ENCODE measurements at places on chromosomes 1 and 21.

DNA sequence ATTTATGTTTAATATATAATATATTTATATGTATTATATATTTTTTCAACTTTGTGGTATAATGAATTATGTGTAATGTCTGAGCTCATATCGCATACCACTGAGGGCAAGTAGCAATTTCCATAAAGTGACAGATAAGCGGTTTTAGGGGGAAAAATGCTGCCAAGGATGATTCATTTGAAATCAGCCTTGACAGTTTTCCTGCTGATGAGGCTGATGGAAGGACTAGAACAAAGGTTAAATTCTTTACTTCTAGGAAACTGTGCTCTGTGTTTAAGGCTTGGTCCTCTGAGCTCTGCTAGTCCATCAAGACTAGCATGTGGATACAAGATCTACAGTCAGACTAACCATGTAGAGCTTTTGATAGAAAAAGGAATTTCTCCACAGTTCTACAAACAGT is 19.3 kb upstream of the DDAH1 start:
- no peak for DNase-seq

- no peak for DNase-seq
Observed at GRCh38 chr21:31334648-31335121, 9.4 kb downstream of the TIAM1 start.

DNA sequence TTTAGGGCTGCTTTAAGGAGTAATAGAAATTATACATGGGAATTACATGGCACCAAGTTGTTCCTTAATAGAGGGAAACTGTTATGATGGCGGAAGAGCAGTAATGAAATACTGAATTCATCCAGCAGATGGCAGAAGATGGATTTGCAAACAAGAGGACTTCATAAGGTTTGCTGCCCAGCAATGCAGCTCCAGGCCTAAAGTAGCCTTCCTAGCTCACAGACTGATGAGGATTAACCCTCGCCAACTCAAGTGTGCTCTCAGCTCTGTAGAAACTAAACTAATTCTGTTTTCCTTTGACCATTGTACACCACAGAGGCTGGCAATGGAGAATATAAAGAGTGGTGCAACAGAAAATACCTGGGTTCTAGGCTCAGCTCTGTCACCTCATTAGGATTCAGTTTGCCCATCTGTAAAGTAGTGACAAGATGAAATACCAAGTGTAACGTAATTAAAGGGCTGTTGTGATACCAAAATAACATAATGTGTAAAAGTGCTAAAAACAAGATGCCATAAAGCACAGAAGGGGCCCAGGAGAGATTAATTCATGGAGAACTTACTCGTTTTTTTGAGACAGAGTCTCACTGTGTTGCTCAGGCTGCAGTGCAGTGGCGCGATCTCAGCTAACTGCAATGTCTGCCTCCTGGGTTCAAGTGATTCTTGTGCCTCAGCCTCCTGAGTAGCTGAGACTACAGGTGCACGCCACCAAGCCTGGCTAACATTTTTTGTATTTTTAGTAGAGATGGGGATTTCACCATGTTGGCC is 102.4 kb upstream of the SERBP1 start:
- no peak for DNase-seq

DNA sequence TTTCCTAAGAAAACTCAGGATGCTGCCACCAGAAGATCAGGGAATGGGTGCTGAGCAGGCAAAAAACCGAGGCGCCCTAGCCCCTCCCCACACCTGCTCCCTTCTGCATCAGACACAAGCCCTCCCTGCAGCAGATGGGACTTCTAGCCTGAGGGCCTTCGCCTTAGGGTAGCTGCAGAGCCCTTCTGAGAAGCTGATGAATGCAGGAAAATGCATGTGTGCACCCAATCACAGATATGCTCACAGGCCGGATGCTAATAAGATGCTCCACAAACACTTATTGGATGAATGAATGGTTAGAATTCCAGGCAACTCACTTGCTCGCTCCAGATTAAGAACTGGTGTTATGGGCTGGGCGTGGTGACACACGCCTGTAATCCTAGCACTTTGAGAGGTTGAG is 6.8 kb upstream of the C1orf210 start:
- DNase-seq = no peak

DNA sequence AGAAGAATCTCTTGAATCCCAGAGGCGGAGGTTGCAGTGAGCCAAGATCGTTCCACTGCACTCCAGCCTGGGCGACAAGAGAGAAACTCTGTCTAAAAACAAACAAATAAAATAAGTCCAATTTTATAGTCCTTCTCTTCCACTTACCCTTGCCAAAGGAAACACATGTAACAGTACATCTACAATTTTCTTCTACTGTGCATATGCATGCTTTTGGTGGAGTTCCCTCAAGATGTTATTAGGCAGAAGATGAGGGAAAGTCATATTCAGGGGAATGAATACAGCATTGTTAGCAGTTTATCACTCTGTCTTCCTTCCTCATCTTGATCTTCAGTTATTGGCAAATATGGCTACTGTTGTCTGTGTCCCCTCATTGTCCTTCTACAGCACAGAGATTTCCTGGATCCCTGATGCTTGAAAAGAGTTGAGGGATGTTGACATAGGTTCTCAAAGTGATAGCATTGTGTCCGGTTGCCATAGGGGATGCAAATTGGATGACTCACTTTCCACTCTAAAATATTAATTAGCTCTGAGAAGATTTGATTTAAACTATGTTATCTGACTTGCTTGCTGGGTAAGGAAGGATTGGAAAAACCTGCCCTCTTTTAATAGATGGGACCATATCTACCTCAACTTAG is 1173.6 kb downstream of the KCNT2 start:
- no peak for DNase-seq

DNA sequence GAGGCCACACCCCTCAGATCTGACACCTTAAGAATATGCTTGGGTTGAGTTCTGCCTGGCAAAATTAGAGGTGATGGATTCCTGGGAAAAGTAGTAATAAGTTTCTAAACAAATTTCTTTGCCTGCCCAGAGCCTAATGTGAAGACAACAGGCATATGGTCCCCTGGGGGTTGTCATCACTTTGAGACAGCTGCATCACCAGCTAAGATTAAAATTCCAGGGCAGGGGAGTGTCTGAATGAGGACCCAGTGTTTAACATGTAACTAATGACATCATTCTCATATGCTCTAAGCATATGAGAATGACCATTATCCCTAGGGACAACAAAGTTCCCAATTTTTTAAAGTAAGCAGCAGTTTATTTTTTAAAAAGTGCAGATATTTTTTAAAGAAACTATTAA is 432.2 kb downstream of the PCP4 start:
- DNase-seq = no peak

DNA sequence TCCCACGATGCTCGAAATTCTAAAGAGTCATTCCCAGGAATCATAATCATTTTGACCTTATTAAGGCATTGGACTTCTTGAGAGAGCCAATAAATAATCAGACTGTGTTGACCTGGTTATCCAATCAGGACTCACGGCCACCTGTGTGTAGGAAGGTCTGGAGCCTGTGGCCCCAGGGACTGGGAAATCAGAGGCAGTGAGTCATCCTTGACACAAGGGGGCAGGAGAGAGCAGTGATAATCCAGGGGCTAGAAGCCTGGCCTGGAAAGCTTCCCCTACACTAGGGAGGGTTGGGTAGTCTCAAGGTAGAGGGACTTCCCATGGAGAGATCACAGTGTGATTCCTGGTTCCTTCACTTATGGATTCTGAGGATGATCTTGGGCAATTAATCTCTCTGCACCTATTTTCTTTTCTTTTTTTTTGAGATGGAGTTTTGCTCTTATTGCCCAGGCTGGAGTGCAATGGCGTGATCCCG is 4.7 kb downstream of the MR1 start:
- DNase-seq = peak; percentile 85

DNA sequence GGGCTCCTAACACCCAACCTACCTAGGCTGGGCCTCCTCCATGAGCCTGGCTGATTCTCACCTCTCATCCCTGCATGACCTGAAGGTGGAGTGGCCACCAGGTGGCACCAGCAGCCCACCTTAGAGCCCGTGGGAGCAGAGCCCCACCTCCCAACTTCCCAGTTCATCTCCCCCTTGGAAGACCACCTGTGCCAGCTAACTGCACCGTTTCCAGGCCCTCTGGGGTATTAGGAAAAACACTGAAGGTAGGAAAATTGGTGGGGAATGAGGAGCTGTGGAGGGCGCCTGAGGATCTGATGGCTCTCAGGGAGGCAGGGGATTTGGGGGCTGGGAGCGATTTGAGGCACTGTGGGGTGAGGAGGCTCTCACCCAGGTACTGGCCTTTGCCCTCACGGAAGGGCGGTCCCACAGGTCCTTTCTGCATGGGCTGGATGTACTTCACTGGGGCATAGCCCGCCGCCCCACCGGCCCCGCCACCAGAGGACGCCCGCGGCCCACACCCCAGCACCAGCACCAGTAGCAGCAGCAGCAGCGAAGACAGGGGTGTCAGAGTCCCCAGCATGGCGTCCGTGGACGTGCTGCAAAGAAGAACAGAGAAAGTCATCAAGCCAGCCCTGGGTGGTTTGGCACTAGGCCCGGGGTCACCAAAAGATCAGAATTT is 11.1 kb downstream of the ADPRS start:
- DNase-seq = peak; percentile 81

GRCh38 chr1:212700892-212701819 is 1.5 kb upstream of the BATF3 start:
- no peak for DNase-seq

DNA sequence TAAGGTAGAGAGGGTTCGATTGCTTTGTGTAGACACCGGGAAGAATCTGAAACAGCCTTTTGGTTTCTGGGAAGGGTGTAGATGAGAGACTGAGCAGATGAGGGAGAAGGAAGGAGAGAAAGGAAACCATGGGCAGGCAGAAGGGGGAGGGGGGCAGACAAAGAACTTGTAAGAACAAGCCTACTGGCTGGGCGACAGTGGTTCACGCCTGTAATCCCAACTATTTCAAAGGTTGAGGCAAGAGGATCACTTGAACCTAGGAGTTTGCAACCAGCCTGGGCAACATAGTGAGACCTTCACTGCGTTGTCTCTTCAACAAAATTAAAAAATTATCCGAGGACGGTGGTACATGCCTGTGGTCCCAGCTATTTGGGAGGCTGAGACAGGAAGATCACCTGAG is 106.2 kb downstream of the TM2D1 start:
- DNase-seq = no peak

DNA sequence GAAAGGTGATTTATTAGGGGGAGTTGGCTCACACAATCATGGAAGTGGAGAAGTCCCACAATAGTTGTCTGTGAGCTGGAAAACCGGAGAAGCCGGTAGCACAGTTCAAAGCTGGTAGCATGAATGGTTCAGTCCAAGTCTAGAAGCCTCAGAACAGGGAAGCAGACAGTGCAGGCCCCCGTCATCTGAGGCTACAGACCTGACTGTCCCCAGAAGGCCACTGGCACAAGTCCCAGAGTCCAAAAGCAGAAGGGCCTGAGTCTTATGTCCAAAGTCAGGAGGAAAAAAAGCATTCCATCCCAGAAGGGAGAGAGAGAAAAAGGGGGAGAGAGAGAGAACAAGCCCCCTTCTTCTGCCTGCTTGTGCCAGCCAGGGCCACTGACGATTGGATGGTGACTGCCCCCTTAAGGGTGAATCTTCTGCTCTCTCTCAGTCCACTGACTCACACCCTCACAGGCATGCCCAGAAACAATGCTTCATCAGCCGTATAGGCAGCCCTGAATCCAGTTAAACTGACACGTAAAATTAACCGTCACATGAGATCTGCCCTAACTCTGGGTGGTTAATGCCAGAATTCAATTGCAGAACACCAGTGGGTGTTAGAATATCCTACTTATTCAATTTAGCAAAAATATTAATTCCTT is 49.3 kb upstream of the POU2F1 start:
- no peak for DNase-seq

- no peak for DNase-seq
Observed at GRCh38 chr1:226627050-226627755, 78.6 kb downstream of the STUM start.

- no peak for DNase-seq
Observed at GRCh38 chr1:167797015-167797414, 75.2 kb downstream of the MPZL1 start.

DNA sequence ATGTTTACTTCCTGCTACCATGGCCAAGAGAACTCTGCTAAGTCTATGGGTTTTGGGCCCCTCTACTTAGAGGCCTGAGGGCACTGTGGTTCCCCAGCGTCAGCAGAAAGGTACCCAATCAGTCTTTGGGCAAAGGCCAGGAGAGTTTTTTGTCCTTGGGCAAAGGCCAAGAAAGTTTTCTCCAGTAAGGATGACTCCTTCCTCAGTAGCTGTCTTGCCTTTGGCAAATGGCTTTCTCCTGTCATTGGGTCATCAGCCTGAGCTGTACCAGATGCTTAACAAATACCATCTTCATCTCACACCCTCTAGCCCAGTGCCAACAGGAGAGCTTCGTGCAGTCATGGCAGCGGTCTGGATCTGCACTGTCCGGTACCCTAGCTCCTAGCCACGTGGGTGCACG is 199.3 kb upstream of the TMEM51 start:
- no peak for DNase-seq

- no peak for DNase-seq
Observed at GRCh38 chr1:219781491-219781890, 146.9 kb downstream of the SLC30A10 start.

DNA sequence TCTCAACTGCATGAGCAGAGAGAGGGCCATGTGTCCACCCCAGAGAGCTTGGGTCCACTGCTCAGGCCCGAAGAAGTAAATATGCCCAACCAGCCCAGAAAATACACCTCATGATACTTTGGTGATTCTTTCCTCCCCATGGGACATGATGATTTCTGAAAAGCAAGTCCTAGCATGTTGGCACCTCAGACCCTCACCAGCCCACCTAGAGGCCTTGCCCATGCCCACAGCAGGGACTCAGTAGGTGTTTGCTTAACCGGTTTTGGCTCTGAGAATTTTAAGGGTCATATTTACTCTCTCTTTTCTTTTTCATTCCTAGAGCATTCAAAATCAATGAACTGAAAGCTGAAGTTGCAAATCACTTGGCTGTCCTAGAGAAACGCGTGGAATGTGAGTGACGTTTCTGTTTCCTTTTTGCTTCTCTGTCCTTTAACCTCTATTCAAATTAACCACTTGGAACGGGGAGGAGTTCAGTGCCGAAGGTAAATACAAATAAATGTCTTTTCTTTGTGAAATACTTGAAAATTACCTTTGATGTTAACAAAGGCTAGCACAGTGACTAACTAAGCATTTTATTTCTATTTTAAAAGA is 79.7 kb downstream of the PDE9A start:
- DNase-seq = no peak

DNA sequence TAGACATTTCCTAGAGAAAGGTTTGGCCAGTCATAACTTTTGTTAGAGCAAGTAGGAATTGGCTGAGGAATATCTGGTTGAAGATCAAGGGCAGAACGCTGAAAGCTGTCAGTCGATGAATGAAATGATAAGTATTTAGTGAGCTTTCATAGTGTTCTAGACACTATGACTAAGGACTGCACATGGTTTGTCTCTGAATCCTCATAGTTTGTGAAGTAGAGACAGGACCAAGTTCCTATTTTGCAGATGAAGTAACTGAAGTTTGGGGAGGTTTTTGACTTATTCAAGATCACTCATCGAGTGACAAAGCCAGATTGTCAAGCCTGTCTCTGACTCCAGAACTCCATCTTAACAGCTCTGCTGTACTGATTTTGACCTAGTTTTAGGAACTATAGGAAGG is 4.7 kb downstream of the ELOA start:
- no peak for DNase-seq

All from CD8-positive, alpha-beta T cell (primary cell).